WTC11 (cell line): ENCODE measurements at places on chromosomes 1 and 21. TPM values are rescaled to one million over a fixed set of nuclear protein-coding genes. Genes with fewer than 3 reads are reported as not detected.

Gene C1orf226
- 15.7 to 21.4 TPM (median 18.8 TPM) in 3 replicates for total RNA-seq

DNA sequence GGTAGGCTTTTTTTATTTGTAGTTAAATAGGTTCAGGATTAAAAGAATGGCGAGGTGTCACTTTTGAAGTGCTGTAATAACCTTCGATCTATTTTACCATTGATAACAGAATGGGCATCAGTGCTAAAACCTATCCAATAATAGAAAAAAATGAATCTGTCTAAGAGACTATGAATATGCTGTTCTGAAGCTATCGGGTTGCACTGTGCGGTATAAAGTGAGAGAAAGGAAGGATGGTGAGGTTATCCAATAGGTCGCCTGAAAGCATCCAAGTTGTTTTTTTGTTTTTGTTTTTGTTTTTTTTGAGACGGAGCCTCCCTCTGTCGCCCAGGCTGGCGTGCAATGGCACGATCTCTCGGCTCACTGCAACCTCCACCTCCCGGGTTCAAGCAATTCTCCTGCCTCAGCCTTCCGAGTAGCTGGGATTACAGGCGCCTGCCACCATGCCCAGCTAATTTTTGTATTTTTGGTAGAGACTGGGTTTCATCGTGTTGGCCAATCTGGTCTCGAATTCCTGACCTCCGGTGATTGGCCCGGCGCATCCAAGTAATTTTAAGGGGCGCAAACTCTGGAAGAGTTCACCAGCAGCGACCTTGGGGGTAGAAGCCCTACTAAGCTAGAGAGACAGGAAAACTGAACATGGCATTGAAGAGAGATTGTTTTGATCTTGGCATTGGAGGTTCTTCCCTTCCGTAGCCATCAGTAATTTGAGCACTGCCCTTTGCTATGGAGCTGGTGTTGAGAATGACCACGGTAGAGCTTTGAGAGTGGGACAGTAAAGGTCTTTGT is 8.7 kb upstream of the MDM4 start:
- H3K27ac ChIP-seq, result peak overlapping the region; percentile 98
- H3K4me3 ChIP-seq, result peak overlapping the region; percentile 96
- peaks cover 3% of the 10 kb centered on the region; the same call in 1 of the 2 replicates for H3K27me3 ChIP-seq

DNA sequence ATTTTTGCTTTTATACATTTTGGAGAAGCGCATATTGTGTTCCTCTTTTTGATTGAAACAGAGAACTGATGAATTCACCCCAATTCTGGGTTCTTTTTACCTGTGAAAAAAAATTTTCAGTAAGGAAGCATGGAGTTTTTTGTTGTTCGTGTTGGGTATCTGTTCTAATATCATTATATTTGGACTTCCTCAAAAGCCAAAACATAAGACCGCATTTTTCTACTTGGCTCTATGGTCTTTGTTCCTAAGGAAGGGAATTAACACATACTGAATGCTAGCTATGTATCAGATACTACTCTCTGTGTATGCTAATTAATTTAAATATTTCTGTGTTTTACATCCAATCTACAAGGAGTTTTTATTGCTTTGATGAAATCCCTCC is 12.9 kb downstream of the EPB41 start:
- H3K36me3 ChIP-seq, result no peaks in the 10 kb centered on the region
- DNase-seq, result no peak

DNA sequence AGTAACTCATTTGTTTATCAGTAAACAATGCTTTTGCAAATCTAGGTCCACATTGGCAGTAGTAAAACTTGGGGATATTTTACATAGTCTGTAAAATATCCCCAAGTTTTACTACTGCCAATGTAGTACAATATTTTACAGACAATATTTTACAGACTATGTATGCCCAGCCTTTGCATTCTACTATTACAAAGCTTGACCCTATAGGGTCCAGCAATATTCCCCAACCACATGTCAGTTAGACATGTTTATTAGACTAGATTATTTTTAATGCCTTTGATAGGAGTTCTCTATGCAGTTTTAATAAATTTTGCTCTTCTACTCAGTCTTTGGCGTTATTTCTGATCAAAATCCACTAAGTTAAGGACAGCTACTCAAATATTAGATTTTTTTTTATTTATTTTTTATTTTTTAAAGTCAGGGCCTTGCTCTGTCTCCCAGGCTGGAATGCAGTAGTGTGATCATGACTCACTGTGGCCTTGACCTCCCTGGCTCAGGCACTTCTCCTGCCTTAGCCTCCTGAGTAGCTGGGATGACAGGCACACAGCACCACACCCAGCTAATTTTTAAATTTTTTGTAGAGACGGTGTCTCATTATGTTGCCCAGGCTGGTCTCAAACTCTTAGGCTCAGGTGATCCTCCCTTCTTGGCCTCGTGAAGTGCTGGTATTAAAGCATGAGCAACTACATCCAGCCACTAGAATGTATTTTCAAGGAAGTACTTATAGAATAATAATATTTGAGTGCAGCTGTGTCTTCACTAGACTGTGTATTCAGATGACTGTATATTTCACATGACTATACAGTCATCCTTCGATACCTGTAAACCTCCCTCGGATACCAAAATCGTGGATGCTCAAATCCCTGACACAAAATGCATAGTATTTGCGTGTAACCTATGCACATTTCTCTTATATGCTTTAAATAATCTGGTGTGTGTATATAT is 19.8 kb downstream of the MIER1 start:
- no peaks in the 10 kb centered on the region for H3K27me3 ChIP-seq
- H3K4me1 ChIP-seq, result peaks cover 22% of the 10 kb centered on the region
- no peak overlapping the region for H3K4me3 ChIP-seq
- H3K36me3 ChIP-seq, result peaks cover 30% of the 10 kb centered on the region
- no peak overlapping the region for H3K27ac ChIP-seq

DNA sequence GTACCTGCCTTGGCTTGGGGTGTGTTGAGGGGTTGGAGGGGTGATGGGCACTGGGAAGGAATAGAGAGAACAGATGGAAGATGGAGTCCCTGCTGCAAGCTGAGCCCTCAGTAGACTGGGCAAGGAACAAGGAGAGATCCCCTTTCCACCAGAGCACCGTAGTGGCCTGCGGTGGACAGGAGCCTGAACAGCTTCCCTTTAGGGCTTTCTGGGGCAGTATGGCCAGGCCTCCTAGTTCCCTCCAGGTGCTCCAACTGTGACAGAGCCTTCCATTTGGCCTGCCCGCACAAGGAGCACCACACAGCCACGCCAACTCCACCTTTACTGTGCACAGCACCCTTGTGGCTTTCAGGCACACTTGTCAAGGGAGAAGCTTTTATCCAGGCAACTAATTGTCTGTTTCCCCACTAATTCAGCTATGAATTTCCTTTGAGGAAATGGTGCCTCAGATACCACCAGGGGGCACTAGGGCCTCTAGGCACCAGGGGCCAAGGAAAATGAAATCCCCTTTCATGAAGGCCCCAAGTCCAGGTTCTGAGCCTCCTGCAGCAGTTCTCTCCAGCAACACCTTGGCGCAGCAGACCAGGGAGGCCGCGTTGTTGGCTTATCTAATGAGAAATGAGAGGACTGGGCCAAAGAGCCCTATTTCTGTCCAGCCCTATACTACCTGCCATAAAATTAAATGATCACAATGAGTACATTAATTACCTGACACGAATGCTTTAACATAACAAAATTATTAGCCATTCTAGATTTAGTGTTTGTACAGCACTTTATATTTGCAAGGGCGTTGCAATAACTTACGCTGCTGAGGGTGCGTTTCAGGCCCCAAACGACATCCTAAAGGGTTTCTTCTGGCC is 23.1 kb upstream of the ERI3 start:
- no peak overlapping the region for H3K4me3 ChIP-seq
- H3K36me3 ChIP-seq, result no peaks in the 10 kb centered on the region
- H3K27ac ChIP-seq, result no peak overlapping the region
- DNase-seq, result peak; percentile 76

GRCh38 chr1:234231061-234231892 is 142.0 kb upstream of the COA6 start:
- H3K36me3 ChIP-seq, result no peaks in the 10 kb centered on the region
- DNase-seq, result peak; percentile 76
- no peak overlapping the region for H3K27ac ChIP-seq
- H3K4me3 ChIP-seq, result no peak overlapping the region
- H3K27me3 ChIP-seq, result peaks cover 16% of the 10 kb centered on the region

DNA sequence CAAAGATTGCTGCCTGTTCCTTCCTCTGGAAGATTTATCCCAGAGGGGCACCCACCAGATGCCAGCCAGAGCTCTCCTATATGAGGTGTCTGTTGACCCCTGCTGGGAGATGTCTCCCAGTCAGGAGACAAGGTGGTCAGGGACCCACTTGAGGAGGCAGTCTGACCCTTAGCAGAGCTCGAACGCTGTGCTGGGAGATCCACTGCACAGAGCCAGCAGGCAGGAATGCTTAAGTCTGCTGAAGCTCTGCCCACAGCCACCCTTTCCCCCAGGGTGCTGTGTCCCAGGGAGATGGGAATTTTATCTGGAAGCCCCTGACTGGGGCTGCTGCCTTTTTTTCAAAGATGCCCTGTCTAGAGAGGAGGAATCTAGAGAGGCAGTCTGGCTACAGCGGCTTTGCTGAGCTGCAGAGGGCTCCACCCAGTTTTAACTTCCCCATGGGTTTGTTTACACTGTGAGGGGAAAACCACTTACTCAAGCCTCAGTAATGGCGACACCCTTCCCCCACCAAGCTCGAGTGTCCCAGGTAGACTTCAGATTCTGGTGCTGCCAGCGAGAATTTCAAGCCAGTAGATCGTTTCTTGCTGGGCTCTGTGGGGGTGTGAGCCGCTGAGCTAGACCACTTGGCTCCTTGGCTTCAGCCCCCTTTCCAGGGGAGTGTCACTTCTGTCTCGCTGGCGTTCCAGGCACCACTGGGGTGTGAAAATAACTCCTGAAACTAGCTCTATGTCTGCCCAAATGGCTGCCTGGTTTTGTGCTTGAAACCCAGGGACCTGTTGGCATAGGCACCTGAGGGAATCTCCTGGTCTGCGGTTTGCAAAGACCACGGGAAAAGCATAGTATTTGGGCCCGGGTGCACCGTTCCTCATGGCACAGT is 51.1 kb upstream of the PDC start:
- H3K27ac ChIP-seq, result no peak overlapping the region
- H3K36me3 ChIP-seq, result peaks cover under 1% of the 10 kb centered on the region
- no peak overlapping the region for H3K4me3 ChIP-seq
- no peaks in the 10 kb centered on the region for H3K27me3 ChIP-seq
- H3K4me1 ChIP-seq, result peaks cover 14% of the 10 kb centered on the region

DNA sequence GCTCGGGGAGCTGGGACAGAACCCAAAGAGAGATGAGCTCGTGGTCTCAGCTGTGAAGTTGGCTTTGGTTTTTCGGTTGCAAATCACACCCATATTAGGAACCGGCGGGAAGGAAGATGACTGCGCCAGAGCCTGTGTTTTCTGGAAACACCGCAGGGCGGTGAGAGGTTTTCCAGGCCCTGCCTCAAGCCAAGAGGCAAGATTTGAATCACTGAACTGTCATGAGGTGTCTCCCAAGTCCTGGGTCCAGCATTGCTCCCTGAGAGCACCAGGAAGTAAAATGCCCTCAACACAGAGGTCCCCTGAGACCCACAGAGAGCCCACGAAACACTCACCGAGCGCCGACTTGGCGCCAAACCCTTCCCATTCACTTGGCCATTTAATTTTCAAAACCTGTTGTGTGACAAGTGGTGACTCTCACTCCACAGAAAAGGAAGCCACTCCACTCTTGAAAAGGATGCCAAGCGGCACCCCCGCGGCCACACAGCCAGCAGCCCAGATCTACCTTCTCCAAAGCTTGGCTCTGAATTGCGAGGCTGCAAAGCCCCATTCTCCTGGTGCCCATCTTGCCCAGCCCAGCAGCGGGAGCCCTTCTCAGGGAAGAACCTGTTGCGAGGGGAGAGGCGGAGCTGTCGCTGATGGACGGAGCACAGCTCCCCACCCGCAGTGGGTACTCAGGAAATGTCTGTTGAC is 99.0 kb upstream of the RUNX3 start:
- DNase-seq, result no peak
- H3K4me3 ChIP-seq, result no peak overlapping the region
- H3K27me3 ChIP-seq, result no peaks in the 10 kb centered on the region
- H3K27ac ChIP-seq, result no peak overlapping the region
- H3K4me1 ChIP-seq, result peaks cover 15% of the 10 kb centered on the region
- H3K36me3 ChIP-seq, result 0 out of 2 replicates have a peak, but pooled peaks cover 4% of the 10 kb centered on the region
